ENCODE measurements at places on chromosomes 3 and 15. TPM values are rescaled to one million over a fixed set of nuclear protein-coding genes. Genes with fewer than 3 reads are reported as not detected.

- no peaks in the 10 kb centered on the region for H3K27me3 ChIP-seq
- no peaks in the 10 kb centered on the region for H3K36me3 ChIP-seq
- no peaks in the 10 kb centered on the region for H3K4me1 ChIP-seq
- no peak for DNase-seq
Measured at GRCh38 chr3:157046520-157046919, 113.4 kb downstream of the CCNL1 start.

DNA sequence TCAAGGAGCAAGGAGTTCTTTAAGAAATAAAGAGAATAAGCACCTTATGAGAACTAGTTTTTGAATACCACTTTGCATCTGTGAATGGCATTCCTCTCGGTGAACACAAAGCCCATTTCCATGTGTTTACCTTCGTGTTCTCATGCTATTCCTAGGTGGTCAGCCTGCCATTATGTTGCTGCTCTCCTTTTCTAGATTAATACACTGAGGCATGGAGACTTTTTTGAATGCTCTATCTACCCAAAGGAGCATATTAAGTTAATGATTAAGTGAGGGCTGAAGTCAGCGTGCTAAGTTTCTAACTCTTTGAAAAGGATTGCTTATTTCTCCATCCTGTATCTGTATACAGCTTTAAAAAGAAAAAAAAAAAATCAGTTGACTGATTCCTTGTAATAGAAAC is 394.5 kb downstream of the MECOM start:
- DNase-seq = no peak
- no peaks in the 10 kb centered on the region for H3K27me3 ChIP-seq
- H3K27ac ChIP-seq = no peak overlapping the region
- H3K4me3 ChIP-seq = no peak overlapping the region
- no peaks in the 10 kb centered on the region for H3K4me1 ChIP-seq
- no peaks in the 10 kb centered on the region for H3K36me3 ChIP-seq

DNA sequence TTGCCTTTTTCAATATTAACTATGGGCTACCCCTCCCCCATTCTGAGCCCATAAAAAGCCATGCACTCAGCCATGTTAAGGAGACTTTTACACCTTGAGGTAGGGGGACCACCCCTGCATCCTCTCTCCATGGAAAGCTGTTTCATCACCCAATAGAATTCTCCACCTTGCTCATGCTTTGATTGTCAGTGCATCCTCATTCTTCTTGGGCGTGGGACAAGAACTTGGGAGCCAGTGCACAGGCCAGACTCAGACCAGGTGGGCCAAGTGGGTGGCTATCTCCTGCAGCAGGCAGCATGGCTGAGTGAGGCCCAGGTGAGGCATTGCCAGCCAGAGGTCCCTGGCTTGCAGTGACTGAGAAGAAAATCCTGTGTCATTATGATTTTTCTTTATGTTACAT is 357.4 kb upstream of the CDIN1 start:
- no peaks in the 10 kb centered on the region for H3K36me3 ChIP-seq
- no peaks in the 10 kb centered on the region for H3K27me3 ChIP-seq
- H3K4me3 ChIP-seq = no peak overlapping the region
- no peak overlapping the region for H3K27ac ChIP-seq
- no peak for DNase-seq

DNA sequence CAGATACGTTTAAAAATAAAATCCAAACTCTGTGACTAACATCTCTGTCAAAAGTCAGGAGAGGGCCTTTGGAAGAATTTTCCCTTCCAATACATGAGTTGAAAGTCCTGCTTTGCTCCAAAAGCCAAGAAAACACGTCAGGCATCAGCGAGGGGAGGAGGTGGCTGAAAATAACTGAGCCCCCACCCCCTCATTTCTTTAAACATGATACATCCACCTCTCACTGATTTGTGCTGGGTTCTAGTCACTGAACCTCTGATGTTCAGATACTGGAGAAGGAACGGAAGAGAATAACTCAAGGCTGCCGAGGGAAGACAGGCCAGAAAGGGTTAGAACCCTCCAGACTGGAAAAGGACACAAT is 9.4 kb upstream of the SEMA5B start:
- H3K4me3 ChIP-seq = no peak overlapping the region
- H3K36me3 ChIP-seq = no peaks in the 10 kb centered on the region
- H3K4me1 ChIP-seq = no peaks in the 10 kb centered on the region
- H3K27me3 ChIP-seq = no peaks in the 10 kb centered on the region
- no peak for DNase-seq

DNA sequence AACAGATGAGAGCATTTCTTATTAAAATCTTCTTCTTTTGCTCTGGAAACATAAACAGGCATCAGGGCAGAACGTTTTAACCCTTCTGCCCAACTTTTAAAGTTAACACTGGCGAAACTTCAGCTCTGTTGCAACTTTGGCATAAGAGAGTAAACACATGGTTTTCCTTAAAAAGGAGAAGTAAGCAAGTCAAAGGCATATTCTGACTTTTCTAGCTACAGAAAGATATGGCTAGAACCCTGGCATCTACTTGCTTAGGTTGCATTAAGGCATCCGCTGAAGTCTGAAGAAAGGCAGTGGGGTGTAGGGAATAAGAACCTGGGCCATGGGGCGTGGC is 13.3 kb upstream of the IL16 start:
- H3K4me1 ChIP-seq = no peaks in the 10 kb centered on the region
- no peak for DNase-seq
- peak overlapping the region; percentile 46 for H3K4me3 ChIP-seq
- H3K27me3 ChIP-seq = no peaks in the 10 kb centered on the region
- peak overlapping the region; percentile 74 for H3K27ac ChIP-seq

Gene CNTN4
- 16.7 TPM for total RNA-seq

Measured in breast epithelium (tissue), 4 donors.